ENCODE measurements at places on chromosomes 11 and 22. TPM values are rescaled to one million over a fixed set of nuclear protein-coding genes. Genes with fewer than 3 reads are reported as not detected.

- H3K27ac ChIP-seq, result no peak overlapping the region
- no peak for DNase-seq
- no peaks in the 10 kb centered on the region for H3K4me1 ChIP-seq
- H3K27me3 ChIP-seq, result no peaks in the 10 kb centered on the region
Observed at GRCh38 chr11:35225946-35226520, 87.1 kb downstream of the CD44 start.

DNA sequence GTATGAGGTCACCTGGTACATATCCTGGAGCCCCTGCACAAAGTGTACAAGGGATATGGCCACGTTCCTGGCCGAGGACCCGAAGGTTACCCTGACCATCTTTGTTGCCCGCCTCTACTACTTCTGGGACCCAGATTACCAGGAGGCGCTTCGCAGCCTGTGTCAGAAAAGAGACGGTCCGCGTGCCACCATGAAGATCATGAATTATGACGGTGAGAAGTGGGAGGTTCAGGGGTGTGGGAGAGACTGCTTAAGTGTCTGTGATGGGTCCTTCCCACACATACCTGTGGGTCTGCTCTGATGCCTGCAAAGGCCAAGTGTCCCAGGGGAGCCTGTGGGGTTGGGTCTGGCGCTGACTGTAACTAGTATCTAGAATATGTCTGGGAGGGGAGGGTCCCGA, 3.9 kb downstream of the APOBEC3G start:
- H3K36me3 ChIP-seq, result no peaks in the 10 kb centered on the region
- DNase-seq, result no peak
- no peak overlapping the region for H3K4me3 ChIP-seq
- H3K27me3 ChIP-seq, result no peaks in the 10 kb centered on the region
- no peak overlapping the region for H3K27ac ChIP-seq

- no peak overlapping the region for H3K4me3 ChIP-seq
- peaks cover 5% of the 10 kb centered on the region for H3K4me1 ChIP-seq
- no peaks in the 10 kb centered on the region for H3K36me3 ChIP-seq
- no peaks in the 10 kb centered on the region for H3K27me3 ChIP-seq
- peak overlapping the region; percentile 41 for H3K27ac ChIP-seq
Observed at GRCh38 chr11:113553235-113553634, 78.0 kb upstream of the DRD2 start.

GRCh38 chr22:50595189-50595588, 5.4 kb upstream of the MAPK8IP2 start:
- no peak overlapping the region for H3K27ac ChIP-seq
- no peaks in the 10 kb centered on the region for H3K36me3 ChIP-seq
- no peak overlapping the region for H3K4me3 ChIP-seq
- peaks cover 51% of the 10 kb centered on the region for H3K27me3 ChIP-seq
- no peak for DNase-seq
- no peaks in the 10 kb centered on the region for H3K4me1 ChIP-seq

DNA sequence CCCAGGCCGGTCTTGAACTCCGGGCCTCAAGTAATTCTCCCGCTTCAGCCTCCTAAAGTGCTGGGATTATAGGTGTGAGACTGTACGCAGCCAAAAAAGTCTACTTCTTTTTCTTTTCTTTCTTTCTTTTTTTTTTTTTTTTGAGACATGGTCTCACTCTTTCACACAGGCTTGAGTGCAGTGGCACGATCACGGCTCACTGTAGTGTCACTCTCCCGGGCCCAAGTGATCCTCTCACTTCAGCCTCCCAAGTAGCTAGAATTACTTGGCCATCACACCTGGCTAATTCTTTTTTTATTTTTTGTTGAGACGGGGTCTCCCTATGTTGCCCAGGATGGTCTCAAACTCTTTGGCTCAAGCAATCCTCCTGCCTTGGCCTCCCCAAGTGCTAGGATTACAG, 3.6 kb upstream of the UBE2L3 start:
- H3K4me1 ChIP-seq, result no peaks in the 10 kb centered on the region
- H3K27me3 ChIP-seq, result no peaks in the 10 kb centered on the region
- H3K36me3 ChIP-seq, result no peaks in the 10 kb centered on the region
- no peak overlapping the region for H3K27ac ChIP-seq
- H3K4me3 ChIP-seq, result no peak overlapping the region

DNA sequence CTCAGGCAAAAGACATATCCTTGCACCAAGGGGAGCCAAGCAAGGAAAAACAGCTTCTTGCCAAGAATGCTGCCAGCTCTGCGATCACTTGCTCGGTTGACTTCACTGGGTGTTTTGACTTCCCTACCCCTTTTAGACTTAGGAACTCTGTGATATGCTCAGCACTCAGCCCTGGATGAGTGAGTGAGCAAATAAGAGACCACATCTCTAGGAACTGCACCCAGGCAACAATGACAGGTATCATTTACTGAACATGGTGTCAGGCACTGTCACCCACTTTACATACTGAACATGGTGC, 3.7 kb upstream of the IRAG1 start:
- H3K4me1 ChIP-seq, result no peaks in the 10 kb centered on the region
- no peak for DNase-seq
- no peak overlapping the region for H3K4me3 ChIP-seq
- no peak overlapping the region for H3K27ac ChIP-seq
- H3K36me3 ChIP-seq, result no peaks in the 10 kb centered on the region

- H3K27ac ChIP-seq, result no peak overlapping the region
- H3K27me3 ChIP-seq, result peaks cover 33% of the 10 kb centered on the region
- no peak for DNase-seq
- no peaks in the 10 kb centered on the region for H3K4me1 ChIP-seq
Observed at GRCh38 chr22:31161386-31161785, 1.4 kb downstream of the RNF185 start.

DNA sequence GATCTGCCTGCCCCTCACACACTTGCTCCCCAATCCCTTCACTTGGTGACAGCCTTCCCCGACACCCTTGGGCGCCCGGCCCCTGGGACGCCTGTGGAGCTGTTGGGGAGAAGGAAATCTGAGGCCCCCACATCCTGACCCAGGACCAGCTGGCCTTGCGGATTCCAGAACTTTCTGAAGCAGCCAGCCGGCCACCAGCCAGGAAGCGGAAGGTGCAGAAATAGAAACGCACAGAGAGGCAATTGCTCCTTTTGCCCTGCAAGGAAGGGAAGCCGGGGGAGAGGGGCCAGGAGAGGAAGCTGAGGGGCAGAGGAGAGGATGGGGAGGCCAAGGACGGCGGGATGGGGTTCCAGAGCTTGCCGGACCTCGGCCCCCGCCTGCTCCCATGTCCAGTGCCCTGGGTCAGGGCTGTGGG, 66.7 kb upstream of the LINC01488 start:
- H3K36me3 ChIP-seq, result no peaks in the 10 kb centered on the region
- no peaks in the 10 kb centered on the region for H3K27me3 ChIP-seq
- H3K4me3 ChIP-seq, result no peak overlapping the region
- H3K4me1 ChIP-seq, result no peaks in the 10 kb centered on the region

DNA sequence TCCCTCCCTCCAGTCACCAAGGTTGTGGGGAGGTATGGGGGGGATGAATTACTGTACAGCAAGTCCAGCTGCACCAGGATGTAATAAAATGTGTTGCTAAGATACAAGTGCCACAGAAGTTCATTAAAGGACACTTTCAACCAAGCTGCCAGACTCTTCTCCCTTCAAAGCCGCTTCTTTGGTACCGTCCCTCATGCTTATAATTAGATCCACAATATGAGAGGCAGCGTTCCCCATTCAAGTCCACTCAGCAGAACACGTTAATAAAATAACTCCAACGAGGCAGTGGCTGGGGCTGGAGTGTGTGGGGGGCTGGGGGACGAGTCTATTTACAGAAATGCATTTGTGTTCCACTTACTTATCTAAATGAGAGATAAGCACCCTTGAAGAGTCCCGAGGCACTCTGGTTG, 14.7 kb downstream of the PHF21B start:
- peaks cover 44% of the 10 kb centered on the region for H3K36me3 ChIP-seq
- H3K27me3 ChIP-seq, result no peaks in the 10 kb centered on the region
- H3K27ac ChIP-seq, result no peak overlapping the region
- H3K4me3 ChIP-seq, result no peak overlapping the region

DNA sequence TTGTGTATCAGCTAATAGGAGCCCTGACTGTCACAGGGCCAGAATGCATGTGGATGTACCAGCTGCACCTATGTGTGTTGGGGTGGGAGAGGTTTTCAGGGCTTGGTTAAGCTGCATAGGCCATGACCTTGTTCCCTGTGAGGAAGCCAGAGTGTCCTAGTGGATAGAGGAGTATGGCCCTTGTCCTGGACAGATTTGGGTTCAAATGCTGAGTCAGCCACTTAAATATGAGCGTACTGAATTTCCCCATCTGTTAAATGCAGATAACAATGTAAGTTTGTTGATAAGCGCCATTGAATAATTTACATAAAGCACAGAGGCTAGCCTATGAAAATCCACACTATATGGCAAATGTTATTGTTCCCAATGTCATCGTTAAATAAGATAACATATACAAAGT, 74.4 kb downstream of the PANX1 start:
- no peak overlapping the region for H3K4me3 ChIP-seq
- no peak overlapping the region for H3K27ac ChIP-seq
- no peaks in the 10 kb centered on the region for H3K36me3 ChIP-seq
- no peak for DNase-seq

- H3K27me3 ChIP-seq, result peaks cover 39% of the 10 kb centered on the region
- H3K4me1 ChIP-seq, result no peaks in the 10 kb centered on the region
- H3K27ac ChIP-seq, result no peak overlapping the region
- H3K4me3 ChIP-seq, result no peak overlapping the region
- no peak for DNase-seq
- no peaks in the 10 kb centered on the region for H3K36me3 ChIP-seq
Observed at GRCh38 chr22:27614006-27614649, 187.4 kb downstream of the MN1 start.

DNA sequence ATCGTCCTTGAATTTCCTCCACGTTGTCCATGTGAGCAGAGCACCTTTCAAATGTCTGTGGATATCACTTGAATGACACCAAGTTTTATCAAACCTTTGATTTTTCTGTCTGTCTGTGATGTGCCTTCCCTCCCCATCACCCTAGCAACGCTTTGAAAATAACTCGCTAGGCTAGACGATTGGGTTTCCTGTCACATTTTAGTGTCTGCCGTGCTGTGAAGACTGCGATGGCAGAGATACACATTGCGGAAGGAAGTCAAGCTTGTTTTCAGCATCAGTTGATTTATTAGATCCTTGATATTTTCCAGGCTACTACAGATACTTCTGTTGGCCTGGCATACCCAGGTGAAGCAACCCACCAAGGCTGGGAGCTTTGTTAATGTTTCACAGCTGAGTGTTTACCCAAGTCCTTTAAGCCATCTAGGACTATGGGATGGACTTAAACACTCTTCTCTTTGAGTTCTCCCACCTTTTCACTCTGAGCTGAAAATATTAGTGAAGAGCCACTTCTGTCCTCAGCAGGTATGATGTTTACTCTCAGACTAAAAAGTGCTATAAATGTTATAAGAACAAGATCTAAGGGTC, 93.6 kb upstream of the CD44 start:
- no peak for DNase-seq
- no peak overlapping the region for H3K4me3 ChIP-seq
- H3K4me1 ChIP-seq, result no peaks in the 10 kb centered on the region
- no peaks in the 10 kb centered on the region for H3K36me3 ChIP-seq

DNA sequence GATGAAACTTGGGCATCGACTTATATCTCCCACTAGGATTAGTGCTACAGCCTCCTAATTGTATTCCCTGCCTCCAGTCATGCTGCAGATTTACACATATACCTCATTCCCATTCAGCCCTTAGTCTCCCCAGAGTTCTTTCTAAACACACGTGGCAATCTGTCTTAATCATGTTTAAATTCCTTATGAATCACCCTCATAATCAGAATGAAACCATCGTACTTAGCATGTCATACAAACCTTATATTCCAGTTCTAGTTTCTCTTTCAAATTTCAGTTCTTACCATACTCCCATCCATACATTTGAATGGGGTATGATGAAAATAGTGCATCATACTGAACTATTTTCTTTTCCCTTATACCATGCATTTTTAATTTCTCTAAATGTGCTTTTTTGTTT, 6.0 kb upstream of the OR10A2 start:
- H3K27me3 ChIP-seq, result no peaks in the 10 kb centered on the region
- no peak overlapping the region for H3K27ac ChIP-seq
- no peak for DNase-seq
- no peak overlapping the region for H3K4me3 ChIP-seq
- no peaks in the 10 kb centered on the region for H3K36me3 ChIP-seq

DNA sequence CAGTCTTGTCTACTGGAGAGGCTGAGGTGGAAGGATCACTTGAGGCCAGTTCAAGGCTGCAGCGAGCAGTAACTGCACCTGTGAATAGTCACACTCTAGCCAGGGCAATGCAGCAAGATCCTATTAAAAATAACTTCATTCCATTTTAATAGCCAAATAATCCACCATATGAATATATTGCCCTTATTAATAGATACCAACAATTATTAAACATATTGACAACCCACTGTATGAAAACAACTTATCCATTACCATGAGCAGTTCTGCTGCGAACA, 10.4 kb downstream of the GATD1 start:
- no peaks in the 10 kb centered on the region for H3K4me1 ChIP-seq
- H3K4me3 ChIP-seq, result no peak overlapping the region
- H3K36me3 ChIP-seq, result peaks cover 53% of the 10 kb centered on the region

GRCh38 chr11:19441752-19442553, 201.2 kb upstream of the E2F8 start:
- H3K4me1 ChIP-seq, result no peaks in the 10 kb centered on the region
- no peaks in the 10 kb centered on the region for H3K36me3 ChIP-seq
- no peak overlapping the region for H3K27ac ChIP-seq
- DNase-seq, result no peak
- no peak overlapping the region for H3K4me3 ChIP-seq

GRCh38 chr22:29856496-29856895, 18.4 kb upstream of the ASCC2 start:
- DNase-seq, result peak; percentile 1
- no peaks in the 10 kb centered on the region for H3K27me3 ChIP-seq
- H3K4me1 ChIP-seq, result no peaks in the 10 kb centered on the region
- no peak overlapping the region for H3K27ac ChIP-seq

DNA sequence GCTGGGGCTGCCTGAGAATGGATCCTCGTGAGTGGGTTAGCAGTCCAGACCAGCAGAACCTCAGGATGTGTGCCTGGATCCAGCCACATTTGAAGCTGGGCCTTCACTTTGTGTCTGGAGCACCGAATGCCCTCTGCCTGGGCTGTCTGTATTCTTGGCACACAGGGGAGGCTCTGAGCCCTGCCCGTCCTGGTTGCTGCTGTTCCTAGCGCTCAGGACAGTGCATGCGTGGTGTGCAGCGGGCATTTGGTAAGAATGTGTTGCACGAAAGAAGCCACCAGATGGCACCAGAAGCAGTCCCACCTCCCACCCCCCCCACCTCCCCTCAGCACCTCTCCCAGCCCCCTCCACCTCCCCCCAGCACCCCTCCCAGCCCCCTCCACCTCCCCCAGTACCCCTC, 4.1 kb upstream of the MAPK11 start:
- H3K36me3 ChIP-seq, result peaks cover 11% of the 10 kb centered on the region
- H3K4me1 ChIP-seq, result peaks cover 5% of the 10 kb centered on the region
- no peak overlapping the region for H3K4me3 ChIP-seq
- peaks cover 20% of the 10 kb centered on the region for H3K27me3 ChIP-seq
- H3K27ac ChIP-seq, result no peak overlapping the region
- peak; percentile 73 for DNase-seq

GRCh38 chr11:28132548-28132947, 24.4 kb downstream of the METTL15 start:
- no peak overlapping the region for H3K4me3 ChIP-seq
- no peaks in the 10 kb centered on the region for H3K27me3 ChIP-seq
- peaks cover 41% of the 10 kb centered on the region for H3K36me3 ChIP-seq
- no peaks in the 10 kb centered on the region for H3K4me1 ChIP-seq

The MYO7A gene
- total RNA-seq, result 1.9 TPM

The MCAM gene
- 28.3 TPM for total RNA-seq

The IGLL5 gene
- total RNA-seq, result not detected

The JHY gene
- total RNA-seq, result 2.7 TPM

The TREH gene
- not detected for total RNA-seq

The TRIM49 gene
- not detected for total RNA-seq

The MMP27 gene
- not detected for total RNA-seq

The CARD18 gene
- total RNA-seq, result not detected

All from endodermal cell (in vitro differentiated cells).